H9 (cell line): ENCODE measurements at places on chromosomes 12 and 14. TPM values are rescaled to one million over a fixed set of nuclear protein-coding genes. Genes with fewer than 3 reads are reported as not detected.
A peak's percentile ranks its signal among the peaks of the same experiment; 100 is the strongest.

GRCh38 chr14:33386781-33387180, 448.1 kb downstream of the NPAS3 start:
- H3K27ac ChIP-seq = no peak overlapping the region
- H3K36me3 ChIP-seq = no peaks in the 10 kb centered on the region
- DNase-seq = no peak
- H3K27me3 ChIP-seq = no peaks in the 10 kb centered on the region
- no peak overlapping the region for H3K4me3 ChIP-seq
- H3K4me1 ChIP-seq = no peaks in the 10 kb centered on the region

GRCh38 chr14:94971750-94972149, 185.6 kb downstream of the DICER1 start:
- no peaks in the 10 kb centered on the region for H3K27me3 ChIP-seq
- H3K27ac ChIP-seq = no peak overlapping the region
- DNase-seq = no peak
- no peaks in the 10 kb centered on the region for H3K36me3 ChIP-seq
- H3K4me3 ChIP-seq = no peak overlapping the region
- no peaks in the 10 kb centered on the region for H3K4me1 ChIP-seq

DNA sequence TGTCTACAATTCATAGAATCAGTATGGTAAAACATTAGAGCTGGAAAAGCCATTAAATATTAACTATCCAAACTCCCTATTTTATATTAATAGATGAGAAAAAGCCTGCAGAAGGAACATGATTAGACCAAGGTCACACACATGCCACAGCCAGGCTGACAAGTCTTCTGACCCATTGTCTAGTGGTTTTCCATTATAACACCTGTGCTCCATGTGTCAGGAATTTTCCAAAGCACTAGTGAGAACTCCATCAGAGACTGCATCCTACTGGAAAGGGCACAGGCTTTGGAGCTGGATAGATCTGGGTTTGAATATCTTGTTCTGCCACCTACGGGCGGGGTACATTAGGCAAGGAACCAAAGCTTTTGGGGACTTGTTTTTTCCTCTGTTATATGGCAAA, 325.5 kb downstream of the RAD51B start:
- H3K27ac ChIP-seq = no peak overlapping the region
- H3K4me1 ChIP-seq = no peaks in the 10 kb centered on the region; the same call in 1 of the 2 replicates
- H3K4me3 ChIP-seq = no peak overlapping the region
- peaks cover 9% of the 10 kb centered on the region for H3K36me3 ChIP-seq
- no peak for DNase-seq
- H3K27me3 ChIP-seq = no peaks in the 10 kb centered on the region

DNA sequence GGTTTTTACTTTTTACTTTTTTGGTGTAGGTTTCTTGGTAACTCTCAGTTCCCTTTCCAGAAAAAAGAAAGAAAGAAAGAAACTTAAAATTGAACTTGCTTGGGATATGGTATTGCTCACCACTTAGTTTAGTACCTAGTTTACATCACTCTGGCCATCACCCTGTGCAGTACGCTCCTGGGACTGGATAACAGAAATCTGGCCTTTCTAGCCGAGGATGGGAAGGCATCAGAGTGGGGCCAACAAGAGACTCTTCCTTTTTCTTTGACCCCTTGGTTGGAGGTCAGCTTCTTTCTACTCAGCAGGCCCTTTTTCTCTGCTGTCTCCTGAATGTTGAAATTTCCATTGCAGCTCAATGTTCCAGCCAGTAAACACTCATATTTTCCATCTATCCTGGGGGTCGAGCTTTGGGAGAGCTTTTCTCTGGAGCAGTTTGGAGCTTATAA, 156.6 kb downstream of the TGFB3 start:
- H3K36me3 ChIP-seq = peaks cover 8% of the 10 kb centered on the region; the same call in 1 of the 2 replicates
- no peak overlapping the region for H3K27ac ChIP-seq
- no peak for DNase-seq
- H3K27me3 ChIP-seq = no peaks in the 10 kb centered on the region
- H3K4me3 ChIP-seq = no peak overlapping the region

DNA sequence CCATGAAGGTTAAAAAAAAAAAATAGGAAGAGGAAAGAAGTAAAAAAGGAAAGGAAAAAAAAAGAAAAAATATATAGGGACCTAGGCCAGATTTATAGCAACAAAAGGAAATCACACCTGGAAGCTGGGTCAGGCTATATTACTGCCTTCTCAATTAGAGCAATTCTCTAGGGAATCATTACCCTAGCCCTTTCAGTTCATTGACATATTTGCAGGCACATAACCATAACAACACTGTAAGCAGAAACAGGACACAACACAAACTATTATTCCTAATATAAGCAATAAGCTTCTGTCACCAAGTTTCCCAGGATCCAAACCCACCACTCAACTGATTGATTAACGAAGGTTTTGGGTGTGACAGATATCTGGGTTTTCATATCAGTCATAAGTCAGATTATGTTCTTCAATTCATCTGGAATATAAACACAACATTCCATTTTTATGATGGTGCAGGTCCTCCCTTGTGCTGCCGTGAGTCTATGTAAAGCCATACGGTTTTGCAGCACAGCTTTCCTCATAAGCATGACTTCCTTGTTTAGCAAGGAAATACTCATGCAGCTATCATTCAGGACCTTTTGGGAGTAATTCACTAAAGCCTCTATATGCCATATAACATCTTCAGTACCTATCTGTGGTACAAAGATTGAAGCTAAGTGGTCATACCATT, 4.2 kb downstream of the PCNX4 start:
- peaks cover 4% of the 10 kb centered on the region; the same call in 1 of the 2 replicates for H3K4me1 ChIP-seq
- H3K27me3 ChIP-seq = no peaks in the 10 kb centered on the region
- H3K4me3 ChIP-seq = no peak overlapping the region
- H3K27ac ChIP-seq = no peak overlapping the region

DNA sequence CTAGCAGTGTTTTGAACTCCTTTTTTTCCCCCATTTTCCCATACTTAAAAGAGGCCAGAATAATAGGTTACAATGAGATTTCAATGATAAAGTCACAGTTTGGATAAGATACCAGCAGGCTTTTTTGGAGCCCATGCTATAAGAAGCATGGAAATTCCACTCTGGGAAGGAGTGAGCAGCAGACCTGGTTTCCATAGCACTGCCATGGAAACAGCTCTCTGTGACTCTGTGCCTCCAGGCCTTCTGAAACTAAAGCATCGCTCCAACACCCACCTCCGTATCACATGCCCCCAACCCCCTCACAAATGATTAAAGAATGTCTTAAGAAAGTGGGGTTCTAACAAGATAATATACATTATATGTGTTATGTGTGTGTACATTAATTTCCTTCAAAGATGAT, 165.0 kb downstream of the GRIN2B start:
- no peaks in the 10 kb centered on the region for H3K27me3 ChIP-seq
- H3K27ac ChIP-seq = no peak overlapping the region
- H3K4me3 ChIP-seq = no peak overlapping the region
- H3K36me3 ChIP-seq = no peaks in the 10 kb centered on the region

DNA sequence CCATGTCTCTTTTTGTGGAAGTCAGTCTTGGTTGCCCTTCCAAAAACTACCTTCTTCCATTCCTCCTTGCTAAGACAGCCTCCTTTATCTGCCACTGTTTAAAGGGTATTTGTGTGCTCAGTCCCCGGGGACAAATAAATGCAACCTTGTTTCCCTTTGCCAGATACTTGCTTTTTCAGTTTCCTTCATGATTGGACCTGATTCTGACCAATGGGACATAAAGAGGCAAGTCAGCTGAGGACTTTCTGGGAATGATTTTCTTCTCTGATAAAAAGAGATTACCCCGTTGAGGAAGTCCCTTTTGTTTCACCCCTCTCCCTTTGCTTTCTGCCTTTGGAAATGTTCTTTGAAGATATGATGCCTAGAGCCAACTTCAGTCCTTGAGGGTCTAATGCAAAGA, 7.4 kb upstream of the TUBA1B start:
- H3K36me3 ChIP-seq = peaks cover 2% of the 10 kb centered on the region; the same call in 1 of the 3 replicates
- no peak overlapping the region for H3K27ac ChIP-seq
- no peak for DNase-seq
- H3K27me3 ChIP-seq = no peaks in the 10 kb centered on the region
- no peaks in the 10 kb centered on the region for H3K4me1 ChIP-seq

GRCh38 chr12:98653866-98654493, 8.9 kb downstream of the APAF1 start:
- H3K4me1 ChIP-seq = no peaks in the 10 kb centered on the region
- no peaks in the 10 kb centered on the region for H3K27me3 ChIP-seq
- H3K27ac ChIP-seq = no peak overlapping the region
- peaks cover 9% of the 10 kb centered on the region; the same call in 2 of the 3 replicates for H3K36me3 ChIP-seq

GRCh38 chr14:51394384-51394783, 154.3 kb downstream of the TMX1 start:
- DNase-seq = no peak
- no peak overlapping the region for H3K4me3 ChIP-seq
- no peak overlapping the region for H3K27ac ChIP-seq
- H3K27me3 ChIP-seq = no peaks in the 10 kb centered on the region
- H3K36me3 ChIP-seq = no peaks in the 10 kb centered on the region

GRCh38 chr14:22748631-22749068, 17.8 kb upstream of the OXA1L start:
- H3K4me1 ChIP-seq = no peaks in the 10 kb centered on the region
- H3K27me3 ChIP-seq = no peaks in the 10 kb centered on the region
- no peak overlapping the region for H3K27ac ChIP-seq
- H3K36me3 ChIP-seq = no peaks in the 10 kb centered on the region
- no peak overlapping the region for H3K4me3 ChIP-seq

- H3K27ac ChIP-seq = no peak overlapping the region
- no peaks in the 10 kb centered on the region for H3K27me3 ChIP-seq
- peaks cover 11% of the 10 kb centered on the region; the same call in 1 of the 2 replicates for H3K36me3 ChIP-seq
- no peak overlapping the region for H3K4me3 ChIP-seq
- DNase-seq = no peak
Observed at GRCh38 chr12:103832048-103832997, 8.7 kb downstream of the NT5DC3 start.

DNA sequence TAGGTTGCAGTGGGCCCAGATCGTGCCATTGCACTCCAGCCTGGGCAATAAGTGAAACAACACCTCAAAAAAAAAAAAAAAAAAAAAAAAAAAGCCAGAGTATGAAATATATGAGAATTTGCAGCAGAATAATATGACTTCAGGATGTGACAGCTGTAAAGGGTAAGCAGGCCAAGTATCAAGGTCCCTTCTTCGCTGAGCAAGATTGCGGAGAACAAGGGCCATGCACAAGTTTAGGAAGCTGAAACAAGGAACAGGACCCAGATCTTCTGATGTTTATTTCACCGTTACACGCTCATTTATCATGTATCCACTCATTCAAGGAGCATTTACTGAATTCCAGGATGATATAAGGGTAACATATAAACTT, 659 bp upstream of the FOXJ2 start:
- H3K27ac ChIP-seq = no peak overlapping the region
- no peak for DNase-seq
- H3K36me3 ChIP-seq = no peaks in the 10 kb centered on the region
- H3K27me3 ChIP-seq = no peaks in the 10 kb centered on the region

- no peak overlapping the region for H3K27ac ChIP-seq
- H3K36me3 ChIP-seq = no peaks in the 10 kb centered on the region; the same call in 2 of the 3 replicates
- peaks cover 4% of the 10 kb centered on the region; the same call in 1 of the 2 replicates for H3K27me3 ChIP-seq
- DNase-seq = no peak
- H3K4me1 ChIP-seq = peaks cover 3% of the 10 kb centered on the region; the same call in 1 of the 2 replicates
Observed at GRCh38 chr12:16613199-16613598, 7.2 kb upstream of the LMO3 start.

DNA sequence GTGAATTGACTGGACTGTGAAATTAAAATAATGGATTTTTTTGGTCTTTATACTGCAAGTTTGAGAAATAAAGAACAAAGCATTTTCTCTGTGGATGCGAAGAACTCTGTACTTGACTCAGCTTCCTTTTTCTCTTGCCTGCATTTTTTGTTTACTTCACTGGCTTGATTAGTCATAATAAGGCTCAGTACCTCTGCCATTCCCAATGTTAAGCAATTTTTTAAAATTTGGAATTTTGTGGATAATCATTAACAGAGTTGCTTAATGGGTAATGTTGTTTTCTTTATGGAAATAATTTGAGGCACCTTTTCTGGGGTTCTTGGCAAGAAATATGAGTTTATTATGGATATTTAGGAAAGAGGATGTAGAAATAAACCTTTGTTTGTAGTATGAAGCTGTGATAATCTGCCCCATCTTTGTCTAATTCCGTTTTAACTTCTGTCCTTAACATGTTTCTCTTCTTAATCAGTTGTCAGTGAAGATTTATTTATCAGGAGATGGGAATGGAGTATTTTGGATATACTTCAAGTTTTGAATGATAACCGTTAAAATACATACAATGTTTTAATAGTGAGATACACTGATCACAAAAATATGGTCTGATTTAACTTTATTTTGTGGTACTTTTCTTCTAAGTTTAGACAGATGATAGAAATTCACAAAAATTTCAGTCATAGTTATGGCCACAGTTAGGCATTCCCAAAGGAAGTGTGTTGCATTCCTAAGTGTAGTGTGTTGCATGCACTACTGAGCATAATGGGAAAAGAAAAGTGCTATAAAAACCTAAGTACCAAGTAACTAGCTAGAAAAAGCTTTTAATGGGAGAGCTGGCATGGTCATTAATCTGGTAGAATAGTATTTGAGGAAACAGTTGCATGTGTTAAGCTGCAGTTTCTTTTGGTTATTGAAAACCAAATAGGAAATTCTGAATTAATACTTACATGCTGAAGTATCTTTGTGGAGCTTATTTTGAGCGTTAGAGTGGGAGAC, 27.7 kb downstream of the WNK1 start:
- no peaks in the 10 kb centered on the region for H3K27me3 ChIP-seq
- no peaks in the 10 kb centered on the region; the same call in 1 of the 2 replicates for H3K4me1 ChIP-seq

DNA sequence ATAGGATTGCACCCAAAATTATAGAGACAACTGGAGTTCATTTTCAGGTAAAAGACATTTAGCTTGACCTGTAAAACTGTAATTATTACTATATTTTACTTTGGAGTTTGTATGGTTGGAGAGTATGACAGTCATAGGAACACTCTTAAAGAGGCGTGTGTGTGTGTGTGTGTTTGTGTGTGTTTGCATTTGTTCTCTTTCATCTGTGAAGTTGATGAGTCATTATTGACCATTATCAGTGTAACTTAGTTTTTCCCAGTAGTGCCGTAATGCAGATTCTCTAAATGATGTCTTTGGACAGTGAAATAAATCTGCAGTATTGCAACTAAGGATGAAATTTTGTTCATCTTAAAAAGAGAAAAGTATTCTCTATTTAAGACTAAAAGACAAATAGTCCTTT, 13.0 kb downstream of the WASHC4 start:
- H3K27ac ChIP-seq = no peak overlapping the region
- no peaks in the 10 kb centered on the region for H3K27me3 ChIP-seq
- no peak overlapping the region for H3K4me3 ChIP-seq
- no peak for DNase-seq
- peaks cover 69% of the 10 kb centered on the region for H3K36me3 ChIP-seq
- no peaks in the 10 kb centered on the region for H3K4me1 ChIP-seq

DNA sequence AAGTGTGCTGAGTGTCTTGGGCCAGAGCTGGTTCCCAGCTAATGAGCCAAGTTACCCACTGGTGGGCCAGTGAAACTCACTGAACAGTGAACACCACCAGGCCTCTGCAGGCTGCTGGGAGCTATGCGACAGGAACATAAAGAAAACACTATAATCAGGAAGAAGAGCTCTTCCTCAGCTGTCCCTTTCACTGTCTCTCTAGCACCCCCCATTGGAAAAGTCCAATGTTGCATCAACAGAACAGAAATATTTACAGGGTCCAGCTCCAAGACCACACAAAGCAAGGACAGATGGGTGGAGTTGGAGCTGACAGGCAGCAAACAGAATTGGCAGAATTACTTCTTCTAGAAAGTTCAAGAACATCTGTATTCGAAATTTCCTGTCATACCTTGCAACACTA, 903.6 kb upstream of the TMEM132C start:
- no peaks in the 10 kb centered on the region for H3K27me3 ChIP-seq
- no peaks in the 10 kb centered on the region for H3K4me1 ChIP-seq
- no peak overlapping the region for H3K27ac ChIP-seq
- H3K36me3 ChIP-seq = no peaks in the 10 kb centered on the region
- peak; percentile 59 for DNase-seq

Gene BLOC1S1
- total RNA-seq = 104 and 108 TPM in 2 replicates

Gene TFCP2
- total RNA-seq = 25.2 and 27.1 TPM in 2 replicates

Gene ANKRD33
- total RNA-seq = 0.61 and 0.81 TPM in 2 replicates

Gene SYT10
- 0.70 and 0.72 TPM in 2 replicates for total RNA-seq

Gene HCAR3
- total RNA-seq = not detected in 2 replicates

Gene ERBB3
- 51.2 and 56.5 TPM in 2 replicates for total RNA-seq

Gene SDR9C7
- not detected in 2 replicates for total RNA-seq

Gene TMEM119
- not detected in 2 replicates for total RNA-seq
